HT1080 (cell line): ENCODE measurements at places on chromosomes 12 and 14. TPM values are rescaled to one million over a fixed set of nuclear protein-coding genes. Genes with fewer than 3 reads are reported as not detected.

GRCh38 chr12:13095266-13095995 lies 8.0 kb downstream of the GSG1 start:
- DNase-seq = no peak

- no peak for DNase-seq
Observed at GRCh38 chr14:29169408-29169807, 402.8 kb downstream of the FOXG1 start.

RALGAPA1 gene
- 11.8 TPM in 2 replicates for total RNA-seq

- DNase-seq = no peak
Observed at GRCh38 chr12:3206536-3207072, 129.4 kb downstream of the TSPAN9 start.

PDE3A gene
- total RNA-seq = 0.40 and 0.43 TPM in 2 replicates

DNA sequence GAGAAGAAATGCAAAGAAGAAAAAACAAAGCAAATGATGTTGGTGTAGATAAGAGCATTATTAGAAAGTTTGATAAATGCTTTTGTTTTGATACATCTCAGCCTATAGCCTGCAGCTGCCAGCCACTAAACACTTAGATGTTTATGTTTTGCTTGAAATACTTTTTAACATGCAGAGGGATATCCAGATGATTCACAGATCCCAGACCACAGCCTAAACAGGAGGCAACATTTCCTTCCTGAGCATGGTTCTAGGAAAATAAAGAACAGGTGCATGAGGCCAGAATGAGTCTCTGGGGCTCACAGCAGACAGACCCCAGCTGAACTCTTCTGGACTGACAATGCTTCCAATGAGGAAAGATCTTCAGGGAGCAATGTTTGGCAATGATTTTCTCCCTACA lies 103.7 kb upstream of the EEA1 start:
- no peak for DNase-seq

SYT1 gene
- total RNA-seq = 0.10 and 0.63 TPM in 2 replicates

- DNase-seq = no peak
Observed at GRCh38 chr12:27531896-27532295, 7.9 kb downstream of the PPFIBP1 start.

AGAP2 gene
- total RNA-seq = 11.2 and 11.6 TPM in 2 replicates

SLC39A5 gene
- 0.71 TPM in 1 of 2 replicates, not detected in the other for total RNA-seq

GRCh38 chr14:78598046-78598920 lies 428.1 kb downstream of the NRXN3 start:
- DNase-seq = peak; percentile 54

DNA sequence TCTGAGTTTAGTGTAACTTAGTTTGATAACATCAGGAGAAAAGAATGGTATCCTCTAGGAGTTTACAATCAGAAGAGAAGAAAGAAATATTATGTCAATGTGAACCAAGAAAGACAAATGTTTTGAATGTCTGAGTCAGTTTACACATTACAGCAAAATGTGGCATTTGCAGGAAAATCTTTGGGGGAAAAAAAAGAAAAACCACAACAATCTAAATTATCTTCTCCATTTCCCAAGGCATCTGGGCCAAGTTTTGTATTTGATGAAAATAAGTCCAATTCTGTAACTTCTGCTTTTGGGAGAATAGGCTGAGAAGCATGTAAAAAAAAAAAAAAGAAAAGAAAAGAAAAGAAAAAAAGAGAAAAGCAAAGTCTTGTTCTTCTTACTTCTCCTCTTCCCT lies 58.8 kb upstream of the FLRT2 start:
- DNase-seq = no peak

DNA sequence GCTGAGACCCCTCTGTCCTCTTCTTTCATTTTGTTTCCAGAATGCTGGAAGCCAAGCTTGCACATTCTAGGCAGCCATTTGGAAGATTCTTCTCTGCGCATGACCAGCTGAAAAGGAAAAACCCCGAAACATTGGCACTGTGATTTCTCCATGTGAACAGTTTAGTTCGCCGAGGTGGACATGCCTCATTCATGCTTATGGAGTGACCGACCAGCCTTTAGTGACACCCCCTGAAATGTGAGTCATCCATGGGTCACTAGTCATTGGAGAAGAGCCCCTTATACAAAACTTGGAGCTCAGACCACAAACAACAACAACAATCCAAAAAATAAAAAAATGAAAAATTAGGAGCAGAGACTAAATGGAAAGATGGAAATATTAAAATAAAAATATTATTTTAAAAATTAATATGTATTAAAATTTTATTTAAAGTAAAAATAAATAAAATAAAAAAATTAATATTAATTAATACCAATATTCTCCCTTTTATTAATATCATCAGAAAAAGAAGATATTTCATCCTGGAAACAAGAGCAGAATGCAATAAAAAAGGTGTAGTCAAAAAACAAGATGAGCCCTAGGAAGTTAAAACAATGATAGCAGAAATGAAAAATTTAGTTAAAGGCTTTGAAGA lies 9.5 kb upstream of the KRT7 start:
- DNase-seq = no peak

DNA sequence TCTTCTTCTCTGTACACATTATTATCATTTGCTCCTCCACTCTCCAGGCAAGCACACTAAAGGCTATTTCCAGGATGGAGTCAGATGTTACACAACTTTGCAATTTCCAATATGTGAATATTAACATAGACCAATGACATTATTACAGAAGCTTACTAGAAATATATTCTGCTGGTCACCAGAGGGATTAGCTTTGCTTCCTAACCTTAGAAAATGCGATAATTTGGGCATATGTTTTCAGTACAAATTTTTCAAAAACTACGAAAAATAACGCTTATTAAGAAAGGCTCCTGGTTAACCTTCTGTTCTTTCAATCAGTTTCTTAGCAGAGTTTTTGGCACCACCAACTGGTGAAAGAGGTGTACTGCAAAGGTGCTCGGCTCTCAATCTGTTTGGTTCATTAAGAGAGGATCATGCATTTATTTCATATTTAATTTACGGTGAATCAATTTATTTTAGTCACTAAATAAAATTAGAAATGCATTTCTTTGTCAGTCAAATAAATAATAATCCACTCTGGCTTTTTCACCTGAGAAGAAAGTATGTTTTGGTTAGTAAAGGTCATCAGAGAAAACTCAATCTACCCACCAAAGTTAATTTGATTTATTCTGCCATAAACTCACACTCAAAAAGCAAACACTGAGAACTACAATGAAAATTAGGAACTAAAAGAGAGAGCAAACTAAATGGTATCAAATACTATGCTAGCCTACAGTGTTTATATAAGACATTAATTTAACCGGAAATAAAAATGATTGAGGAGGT lies 39.2 kb downstream of the EFCAB11 start:
- peak; percentile 63 for DNase-seq

- DNase-seq = no peak
Observed at GRCh38 chr14:25116607-25117006, 66.7 kb upstream of the STXBP6 start.
